Progenitor cell of endocrine pancreas (in vitro differentiated cells): ENCODE measurements at places on chromosomes 1 and 21. TPM values are rescaled to one million over a fixed set of nuclear protein-coding genes. Genes with fewer than 3 reads are reported as not detected.

DNA sequence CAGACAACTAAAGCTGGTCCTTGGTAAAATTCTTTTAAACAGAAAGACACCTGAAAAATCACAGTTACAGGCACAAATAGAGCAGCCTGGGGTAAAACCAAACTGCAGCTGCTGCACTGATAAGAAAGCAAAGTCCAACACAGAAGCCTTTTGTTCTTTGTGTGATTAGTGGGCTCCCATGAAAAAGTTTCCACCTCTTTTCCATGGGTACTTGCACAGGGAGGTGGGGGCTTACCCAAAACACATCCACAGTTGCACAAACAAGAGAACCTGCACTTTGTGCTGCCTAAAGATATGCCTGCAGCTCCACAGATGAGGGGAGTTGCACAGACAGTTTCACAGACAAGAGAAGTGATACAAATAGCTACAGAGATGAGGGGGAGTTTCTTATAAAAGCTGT is 106.7 kb upstream of the SLC5A9 start:
- peak overlapping the region; percentile 46 for H3K4me3 ChIP-seq
- DNase-seq: peak; percentile 23
- H3K36me3 ChIP-seq: peaks cover 4% of the 10 kb centered on the region
- H3K4me1 ChIP-seq: peaks cover 49% of the 10 kb centered on the region
- no peaks in the 10 kb centered on the region for H3K27me3 ChIP-seq
- peak overlapping the region; percentile 98 for H3K27ac ChIP-seq

DNA sequence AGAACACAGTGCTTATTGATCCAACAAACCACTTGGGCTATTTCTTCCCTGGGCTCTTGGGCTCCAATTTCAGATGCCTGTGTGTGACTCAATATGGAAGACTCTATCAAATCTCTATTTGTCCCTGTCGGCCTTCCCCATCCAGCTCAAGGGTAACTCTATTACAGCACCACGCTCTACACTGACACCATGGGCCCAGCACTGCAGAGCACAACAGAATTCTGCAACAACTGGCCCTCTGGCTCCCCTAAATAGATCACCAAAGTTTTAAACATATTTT is 51.7 kb downstream of the CAPZB start:
- H3K36me3 ChIP-seq: no peaks in the 10 kb centered on the region
- DNase-seq: no peak
- no peaks in the 10 kb centered on the region for H3K27me3 ChIP-seq
- H3K4me1 ChIP-seq: peaks cover 18% of the 10 kb centered on the region

GRCh38 chr1:164876398-164877116 is 317.6 kb downstream of the PBX1 start:
- no peaks in the 10 kb centered on the region for H3K27me3 ChIP-seq
- peaks cover 11% of the 10 kb centered on the region for H3K4me1 ChIP-seq
- no peaks in the 10 kb centered on the region for H3K36me3 ChIP-seq
- no peak overlapping the region for H3K4me3 ChIP-seq
- DNase-seq: no peak
- H3K27ac ChIP-seq: no peak overlapping the region

DNA sequence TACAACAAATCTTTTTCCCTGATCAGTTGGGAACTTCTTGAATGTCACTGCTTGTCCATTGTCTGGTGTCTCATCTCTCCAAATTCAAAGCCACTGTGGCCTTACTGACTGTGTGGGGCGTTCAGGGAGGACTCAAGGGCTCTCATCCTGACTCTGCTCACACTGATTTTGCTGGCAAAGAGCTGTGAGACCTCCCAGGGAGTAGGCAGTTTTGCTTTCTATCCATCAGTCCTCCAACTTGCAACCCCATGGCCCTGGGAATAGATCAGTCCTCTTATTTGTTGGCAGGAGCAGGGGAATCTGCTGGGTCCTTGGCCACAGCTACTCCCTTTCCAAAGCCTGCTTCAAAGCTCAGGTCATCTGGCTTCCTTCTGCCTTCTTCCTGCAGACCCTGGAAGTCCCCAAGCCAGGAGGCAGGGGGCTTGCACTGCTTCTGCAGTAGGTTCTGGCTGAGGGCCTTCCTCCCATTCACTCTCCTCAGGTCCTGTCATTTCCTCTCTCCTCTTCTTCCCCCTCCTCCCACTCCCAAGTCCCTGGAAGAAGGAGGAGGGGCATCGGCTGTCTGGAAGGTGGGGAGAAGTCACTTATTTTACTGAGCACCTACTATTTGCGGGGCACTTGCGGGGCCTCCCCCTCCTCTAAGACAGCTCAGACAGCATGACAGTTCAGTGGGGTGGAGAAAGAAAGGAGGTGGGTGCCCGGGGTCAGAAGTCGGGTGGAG is 876 bp upstream of the NAV1 start:
- H3K27me3 ChIP-seq: peaks cover 78% of the 10 kb centered on the region
- no peak for DNase-seq
- H3K27ac ChIP-seq: peak overlapping the region; percentile 54
- no peaks in the 10 kb centered on the region for H3K36me3 ChIP-seq
- peaks cover 9% of the 10 kb centered on the region for H3K4me1 ChIP-seq

- no peak overlapping the region for H3K27ac ChIP-seq
- no peak for DNase-seq
- no peak overlapping the region for H3K4me3 ChIP-seq
These were observed 76.8 kb upstream of the ANGPTL1 start for GRCh38 chr1:178947677-178947981.

- H3K4me3 ChIP-seq: no peak overlapping the region
- H3K27me3 ChIP-seq: no peaks in the 10 kb centered on the region
- DNase-seq: no peak
- no peaks in the 10 kb centered on the region for H3K4me1 ChIP-seq
- H3K36me3 ChIP-seq: no peaks in the 10 kb centered on the region
These were observed 7.2 kb upstream of the HHAT start for GRCh38 chr1:210321552-210321951.

- no peak overlapping the region for H3K4me3 ChIP-seq
- H3K27me3 ChIP-seq: no peaks in the 10 kb centered on the region
- H3K27ac ChIP-seq: no peak overlapping the region
- peaks cover 13% of the 10 kb centered on the region for H3K4me1 ChIP-seq
- DNase-seq: no peak
- peaks cover 3% of the 10 kb centered on the region for H3K36me3 ChIP-seq
These were observed 99.1 kb downstream of the NIBAN1 start for GRCh38 chr1:184875218-184875617.

FRRS1 gene
- 7.6 and 8.6 TPM in 2 replicates for total RNA-seq
